ENCODE measurements at places on chromosomes 4 and X.

- DNase-seq: no peak
Measured at GRCh38 chrX:153494541-153495361, at the start of gene BGN. TSS of gene BGN (plus strand) at chrX:153494980. CDS start at chrX:153504632, 9,652 bp downstream.

DNA sequence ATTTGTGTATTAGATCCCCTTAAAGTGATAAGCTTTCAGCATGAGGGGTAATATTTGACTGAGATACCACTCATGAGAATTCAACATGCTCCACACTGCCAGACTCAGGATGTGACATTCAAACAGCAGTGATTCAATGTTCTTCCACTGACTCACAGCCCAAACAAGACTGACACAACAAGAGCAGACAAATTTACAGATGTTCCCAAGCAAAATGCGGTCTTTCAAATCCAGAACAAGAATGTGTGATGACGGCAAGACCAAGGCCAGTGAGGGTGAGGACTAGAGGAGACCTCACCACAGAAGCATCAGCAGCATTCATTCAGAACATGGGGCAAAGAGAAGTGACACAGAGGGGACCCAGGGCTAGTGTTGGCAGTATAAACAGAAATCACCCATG lies 99.3 kb upstream of the GRIA3 start:
- DNase-seq: no peak

- DNase-seq: no peak
Measured at GRCh38 chr4:959338-960139, 13.8 kb downstream of the DGKQ start.

DNA sequence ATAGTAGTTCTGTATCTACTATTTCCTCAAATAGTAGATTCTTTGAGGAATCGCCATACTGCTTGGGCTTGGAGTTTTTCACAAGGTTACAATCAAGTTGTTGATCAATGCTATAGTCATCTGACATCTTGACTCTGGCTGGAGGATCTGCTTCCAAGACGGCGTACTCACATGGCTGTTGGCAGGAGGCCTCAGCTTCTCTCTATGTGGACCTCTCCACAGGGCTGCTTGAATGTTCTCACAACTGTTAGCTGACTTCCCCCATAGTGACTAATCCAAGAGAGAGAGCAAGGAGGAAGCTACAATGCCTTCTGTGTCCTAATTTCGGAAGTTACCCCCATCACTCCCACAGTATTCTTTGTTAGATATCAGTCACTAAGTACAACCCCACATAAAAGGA lies 10.3 kb downstream of the EGFL6 start:
- DNase-seq: no peak

GRCh38 chr4:188993871-188994270 lies 854.6 kb downstream of the TRIML1 start:
- DNase-seq: no peak

DNA sequence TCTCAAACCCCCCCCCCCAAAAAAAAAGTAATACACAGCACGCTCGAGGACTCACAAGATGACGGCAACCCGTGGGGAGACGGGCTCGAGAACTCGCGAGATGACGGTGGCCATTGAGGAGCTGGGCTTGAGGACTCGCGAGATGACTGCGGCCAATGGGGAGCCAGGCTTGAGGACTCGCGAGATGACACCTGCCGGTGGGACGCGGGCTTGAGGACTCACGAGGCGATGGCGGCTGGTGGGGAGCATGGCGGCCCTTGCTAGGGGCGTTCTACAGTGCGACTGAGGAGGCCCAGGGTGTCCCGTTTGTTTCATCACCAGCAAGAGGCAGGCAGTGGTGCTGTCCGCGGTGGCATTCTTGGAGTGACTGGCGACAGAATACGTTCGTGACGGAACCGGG lies 172.4 kb upstream of the MAGEB16 start:
- no peak for DNase-seq

DNA sequence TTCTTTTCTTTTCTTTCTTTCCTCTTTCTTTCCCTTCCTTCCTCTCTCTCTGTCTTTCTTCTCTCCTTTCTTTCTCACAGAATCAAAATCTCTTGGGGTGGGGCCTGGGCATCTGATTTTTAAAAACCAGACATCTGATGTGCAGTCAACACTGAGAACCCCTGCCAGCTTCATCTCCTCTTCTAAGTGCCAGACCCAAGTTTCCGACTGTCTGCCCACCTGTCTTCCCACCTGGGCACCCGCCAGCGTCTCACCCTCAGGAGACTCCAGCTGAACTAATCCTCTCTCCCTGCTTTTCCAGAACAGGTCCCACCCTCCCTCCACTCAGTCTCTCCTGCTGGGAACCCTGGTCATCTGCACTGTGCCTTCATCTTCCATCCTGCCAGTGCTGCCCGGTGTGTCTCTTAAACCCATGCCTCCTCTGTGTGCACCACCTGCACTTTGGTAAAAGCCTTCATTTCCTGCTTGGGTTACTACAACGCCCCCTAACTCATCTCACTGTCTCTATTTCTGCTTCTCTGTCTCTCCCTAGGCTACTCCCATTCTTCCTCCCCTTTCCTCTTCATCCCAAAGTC lies 2.8 kb downstream of the SOD3 start:
- no peak for DNase-seq

GRCh38 chrX:115940888-115941332 lies 229.6 kb upstream of the AGTR2 start:
- DNase-seq: peak; percentile 90

DNA sequence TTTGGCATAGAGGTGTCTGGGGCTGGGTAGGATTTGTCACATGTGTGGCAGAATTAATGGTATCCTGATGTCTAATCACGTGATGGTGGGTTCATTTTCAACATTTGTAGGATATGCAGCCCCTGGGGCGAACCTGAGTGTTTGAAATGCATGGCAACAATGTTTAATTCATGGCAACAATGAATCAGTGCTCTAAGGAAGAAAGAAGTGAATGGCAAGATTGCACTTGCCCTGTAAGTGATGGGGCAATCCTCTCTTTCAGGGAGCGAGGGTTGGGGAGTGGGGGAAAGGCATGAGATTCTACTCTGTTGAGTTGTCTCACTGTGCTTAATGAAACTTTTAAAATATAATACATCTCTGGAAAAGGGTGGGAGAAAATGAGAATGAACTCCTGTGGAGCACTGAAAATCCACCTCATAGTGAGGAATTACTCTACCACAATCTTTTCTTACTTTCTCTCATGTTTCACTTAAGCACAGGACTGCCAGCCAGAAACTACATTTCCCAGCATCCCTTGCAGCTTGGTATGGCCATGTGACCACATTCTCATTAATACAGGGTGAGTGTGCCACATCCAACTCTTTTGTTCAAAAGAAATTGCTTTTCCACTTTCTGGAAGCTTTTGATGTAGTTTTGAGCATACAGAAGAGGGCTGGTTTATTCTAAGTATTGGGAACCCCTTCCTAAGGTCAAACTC lies 64.0 kb upstream of the PGM2 start:
- no peak for DNase-seq

DNA sequence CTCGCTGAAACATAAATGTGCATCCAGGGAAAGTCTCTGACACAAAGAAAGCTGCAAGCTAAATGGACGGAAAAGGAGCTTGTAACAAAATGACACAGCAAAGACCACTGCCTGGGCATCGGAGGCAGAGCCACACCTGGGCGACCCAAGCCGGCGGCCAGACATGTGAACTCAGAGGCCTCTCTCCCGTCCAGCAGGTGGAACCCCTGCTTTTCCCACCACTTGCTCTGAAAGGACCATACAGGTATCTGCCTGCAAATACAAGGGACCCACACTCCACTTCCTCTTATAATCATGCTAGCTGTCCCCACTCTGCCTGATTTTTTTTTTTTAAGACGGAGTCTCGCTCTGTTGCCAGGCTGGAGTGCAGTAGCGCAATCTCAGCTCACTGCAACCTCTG lies 12.0 kb downstream of the CPLX1 start:
- DNase-seq: no peak

GRCh38 chr4:69617083-69617694 lies 22.3 kb downstream of the UGT2A2 start:
- DNase-seq: no peak

DNA sequence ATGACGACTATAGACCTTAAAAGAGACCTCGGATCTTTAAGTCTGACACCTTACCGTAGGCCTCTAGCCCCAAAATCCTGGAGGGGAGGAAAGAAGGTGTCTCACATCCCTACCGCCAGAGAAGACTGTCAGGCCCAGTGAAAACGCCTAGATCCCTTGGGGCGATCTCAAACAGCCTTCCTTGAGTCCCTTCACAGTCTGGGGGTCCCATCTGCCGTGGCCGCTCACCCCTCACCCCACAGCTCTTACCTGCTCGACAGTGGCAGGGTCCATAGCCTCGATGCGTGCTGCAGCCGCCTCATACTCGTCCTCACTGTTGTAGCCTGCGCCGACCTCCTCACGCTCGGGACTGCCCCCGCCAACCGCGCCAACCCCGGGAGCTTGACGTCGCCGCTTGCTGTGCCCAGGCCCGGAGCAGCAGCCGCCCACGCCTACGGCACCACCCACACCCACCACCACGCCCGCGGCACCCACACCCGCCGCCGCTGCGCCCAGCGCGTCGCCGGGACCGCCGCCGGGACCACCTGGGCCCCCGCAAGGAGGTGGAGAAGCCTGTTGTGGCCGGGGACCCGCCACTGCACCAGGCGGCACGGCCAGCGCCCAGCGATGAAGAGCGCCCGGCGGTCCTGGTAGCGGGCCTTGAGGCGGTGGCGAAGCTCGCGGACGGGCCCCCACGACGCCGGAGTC lies 536 bp downstream of the OTUD5 start:
- no peak for DNase-seq

DNA sequence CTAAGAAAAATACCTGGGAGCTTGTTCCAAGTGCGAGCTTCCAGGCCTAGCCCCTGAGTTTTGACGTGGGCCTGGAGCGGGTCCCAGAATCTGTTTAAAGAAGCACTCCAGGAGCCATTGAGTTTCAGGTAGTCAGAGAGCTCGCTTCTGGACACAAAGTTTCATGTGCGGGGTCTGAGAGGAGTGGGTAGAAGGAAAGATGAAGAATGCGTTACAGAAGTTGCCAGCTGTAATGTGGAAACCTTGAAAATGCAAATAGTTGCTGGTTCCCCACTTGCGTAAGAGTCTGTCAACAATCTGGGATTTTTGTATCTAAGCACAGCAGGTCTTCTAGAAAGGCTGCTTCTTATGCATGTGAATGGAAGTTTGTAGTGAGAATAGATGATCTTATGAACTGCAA lies 77.5 kb upstream of the CLCN4 start:
- DNase-seq: no peak

GRCh38 chrX:108584617-108585211 lies 145.1 kb downstream of the COL4A5 start:
- no peak for DNase-seq

- DNase-seq: no peak
Measured at GRCh38 chrX:18617407-18617750, 54.5 kb downstream of the RS1 start.

DNA sequence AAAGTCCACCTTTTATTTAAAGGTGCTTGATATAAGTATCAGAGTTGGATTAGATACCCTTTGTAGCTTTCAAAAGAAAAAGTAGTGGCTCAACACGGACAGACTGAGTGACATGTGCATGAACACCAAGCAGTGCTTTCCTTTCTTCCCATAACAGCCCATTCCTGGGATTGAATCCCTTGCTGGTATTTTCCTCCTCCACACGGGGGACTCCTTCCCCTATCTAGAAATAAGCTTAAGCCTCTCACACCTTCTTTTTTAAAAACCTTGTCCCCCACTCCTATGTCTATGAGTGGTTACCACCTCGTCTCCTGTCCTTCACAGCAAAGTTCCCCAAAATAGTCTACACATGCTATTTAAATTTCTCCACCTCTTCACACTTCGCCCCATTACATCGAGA lies 5.1 kb downstream of the AP1S2 start:
- no peak for DNase-seq

DNA sequence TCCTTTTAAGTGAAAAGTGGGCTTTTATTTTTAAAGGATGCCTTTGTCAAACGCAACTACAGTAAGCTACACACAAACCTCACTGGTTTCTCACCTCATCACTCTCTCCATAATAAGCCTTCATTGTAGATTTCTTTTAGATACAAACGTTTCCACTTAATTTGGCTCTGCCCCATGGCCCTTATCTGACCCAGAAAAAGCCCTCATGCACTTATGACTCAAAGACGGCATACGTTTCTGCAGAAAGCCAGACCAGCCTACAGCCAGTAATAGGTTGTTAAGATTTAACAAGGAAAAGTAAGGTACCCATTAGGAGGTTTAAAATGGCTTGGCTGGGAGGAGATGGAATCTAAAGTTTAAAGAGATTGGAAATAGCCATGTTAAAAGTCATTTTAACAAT lies 914.6 kb upstream of the INTU start:
- DNase-seq: no peak

DNA sequence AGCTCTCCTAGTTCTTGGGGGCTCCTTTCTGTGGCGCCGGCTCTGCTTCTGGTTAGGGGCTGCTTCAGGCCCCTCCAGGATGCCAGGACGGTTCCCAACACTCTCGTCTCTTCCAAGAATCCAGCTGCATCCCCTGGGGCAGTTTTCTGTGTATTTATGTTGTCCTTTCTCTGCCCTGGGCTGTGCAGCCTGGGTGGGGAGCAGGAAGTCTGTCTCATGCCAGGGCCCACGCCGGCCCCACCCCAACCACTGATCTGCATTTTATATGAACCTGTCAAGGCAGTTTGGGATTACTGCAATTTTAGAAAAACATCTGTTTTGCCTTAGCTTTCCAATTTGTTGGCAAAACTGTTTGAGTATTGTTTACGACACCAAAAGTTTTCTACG lies 14.6 kb downstream of the CTBP1 start:
- no peak for DNase-seq

DNA sequence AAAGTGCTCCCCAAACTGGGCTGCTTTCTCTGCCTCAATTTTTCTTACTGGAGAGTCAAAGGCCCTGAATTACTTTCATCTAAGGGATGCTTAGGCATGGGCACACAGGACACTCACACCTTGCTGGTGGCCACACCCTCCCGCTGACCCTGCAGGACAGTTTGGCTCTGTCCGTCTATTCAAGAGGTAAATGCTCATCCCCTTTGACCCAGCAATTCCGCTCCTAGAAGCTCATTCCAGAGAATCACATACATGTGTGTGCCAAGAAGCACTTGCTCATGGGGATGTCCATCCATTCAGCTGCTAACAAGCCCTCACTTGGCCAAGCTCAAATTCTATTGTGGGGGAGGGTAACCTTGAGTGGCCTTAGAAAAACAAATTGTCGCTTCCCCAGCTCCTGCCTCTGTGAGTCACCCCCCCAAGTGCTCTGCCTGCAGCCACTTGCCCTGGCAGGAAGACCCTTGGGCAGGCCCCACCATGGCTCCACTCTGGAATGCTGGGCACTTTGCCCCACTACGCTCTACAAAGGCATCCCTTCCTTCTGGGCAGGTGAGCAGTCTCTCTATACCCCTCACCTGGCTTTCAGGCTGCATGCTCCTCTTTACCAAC lies 54.5 kb downstream of the HTRA3 start:
- no peak for DNase-seq
